Spinal cord (tissue), 10 donors: ENCODE measurements at places on chromosomes 1 and 21. TPM values are rescaled to one million over a fixed set of nuclear protein-coding genes. Genes with fewer than 3 reads are reported as not detected.
A peak's percentile ranks its signal among the peaks of the same experiment; 100 is the strongest.

DNA sequence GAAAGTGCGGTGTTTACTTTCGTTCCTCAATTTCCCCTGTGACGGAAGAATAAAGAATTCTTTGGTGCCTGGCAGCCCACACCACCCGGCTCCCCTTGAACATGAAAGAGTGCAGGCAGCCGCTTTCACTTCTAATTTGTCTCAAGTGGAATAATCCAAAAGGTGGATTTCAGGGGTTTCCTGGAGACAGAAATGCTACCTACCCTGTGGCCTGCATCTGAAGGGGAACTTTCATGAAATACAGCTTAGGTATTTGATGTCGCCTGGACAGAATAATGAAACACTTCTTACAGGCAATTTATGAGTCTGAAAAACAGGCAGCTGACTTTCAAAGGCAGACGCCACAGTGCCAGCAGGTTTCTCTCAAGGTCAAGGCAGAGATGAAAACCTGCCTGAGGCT lies 169.5 kb upstream of the USP24 start:
- no peak for DNase-seq
- no peaks in the 10 kb centered on the region for H3K36me3 ChIP-seq
- H3K4me1 ChIP-seq: peaks cover 5% of the 10 kb centered on the region
- H3K27ac ChIP-seq: no peak overlapping the region
- no peaks in the 10 kb centered on the region for H3K27me3 ChIP-seq

DNA sequence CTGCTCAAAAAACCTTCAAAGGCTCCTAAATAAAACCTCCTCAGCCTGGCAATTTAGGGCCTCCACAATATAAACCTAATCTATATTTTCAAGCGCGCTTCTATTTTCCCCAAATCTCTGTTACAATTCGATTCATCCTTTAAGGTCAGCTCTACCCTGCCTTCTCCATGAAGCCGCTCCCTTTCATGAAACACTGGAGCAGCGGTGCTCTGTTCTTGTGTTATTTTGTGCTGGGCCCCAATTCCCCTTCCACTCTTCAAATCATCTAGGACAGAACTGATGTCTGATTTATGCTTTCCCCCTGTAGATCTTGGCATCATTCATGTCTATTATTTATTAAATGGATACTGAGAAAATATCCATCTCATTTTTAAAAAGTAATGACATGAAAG lies 6.9 kb downstream of the ERRFI1 start:
- peaks cover 10% of the 10 kb centered on the region for H3K4me1 ChIP-seq
- no peaks in the 10 kb centered on the region for H3K27me3 ChIP-seq
- H3K36me3 ChIP-seq: no peaks in the 10 kb centered on the region
- H3K4me3 ChIP-seq: peak overlapping the region; percentile 6
- no peak for DNase-seq

- no peak overlapping the region for H3K27ac ChIP-seq
- peaks cover 3% of the 10 kb centered on the region for H3K4me1 ChIP-seq
- H3K4me3 ChIP-seq: no peak overlapping the region
- no peak for DNase-seq
- H3K36me3 ChIP-seq: no peaks in the 10 kb centered on the region
- H3K27me3 ChIP-seq: no peaks in the 10 kb centered on the region
These were observed 79.3 kb upstream of the ATF3 start for GRCh38 chr1:212529211-212529741.

GRCh38 chr1:11193376-11193775 lies 4.2 kb downstream of the ANGPTL7 start:
- DNase-seq: no peak
- peaks cover 13% of the 10 kb centered on the region for H3K4me1 ChIP-seq
- no peak overlapping the region for H3K27ac ChIP-seq
- peaks cover 39% of the 10 kb centered on the region for H3K36me3 ChIP-seq
- H3K27me3 ChIP-seq: no peaks in the 10 kb centered on the region
- H3K4me3 ChIP-seq: no peak overlapping the region

DNA sequence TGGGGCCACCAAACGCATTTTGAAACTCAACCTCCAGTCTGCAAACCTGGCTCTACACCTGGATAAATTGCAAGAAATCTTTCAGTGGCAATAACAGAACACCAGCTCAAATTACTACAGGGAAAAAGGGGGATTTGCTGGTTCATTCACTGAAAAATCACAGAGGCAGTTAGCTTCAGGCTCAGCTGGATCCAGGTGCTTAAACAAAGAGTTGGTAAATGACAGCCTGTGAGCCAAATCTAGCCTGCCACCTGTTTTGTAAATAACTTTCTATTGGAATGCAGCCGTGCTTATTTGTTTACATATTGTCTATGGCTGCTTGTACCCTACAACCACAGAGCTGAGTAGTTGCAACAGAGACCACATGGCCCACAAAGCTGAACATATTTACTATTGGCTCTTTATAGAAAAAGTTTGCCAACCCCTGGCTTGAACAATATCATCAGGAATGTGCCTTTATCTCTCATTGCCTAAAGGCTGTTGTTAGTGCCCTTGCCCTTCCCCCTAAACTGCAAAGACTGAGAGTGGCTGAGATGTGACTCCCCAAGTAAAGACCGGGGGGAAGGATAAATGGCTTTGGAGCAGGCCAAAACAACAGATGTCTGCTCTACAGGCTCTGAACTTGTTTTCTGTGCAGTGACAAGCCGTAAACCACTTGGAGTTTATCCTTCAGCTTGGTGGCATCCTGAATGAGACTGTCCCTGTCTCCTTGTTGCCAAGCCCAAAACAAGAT lies 21.5 kb upstream of the PTPRF start:
- peaks cover 3% of the 10 kb centered on the region for H3K4me1 ChIP-seq
- no peak overlapping the region for H3K27ac ChIP-seq
- no peak overlapping the region for H3K4me3 ChIP-seq
- DNase-seq: no peak
- H3K36me3 ChIP-seq: no peaks in the 10 kb centered on the region
- H3K27me3 ChIP-seq: no peaks in the 10 kb centered on the region

- H3K27me3 ChIP-seq: no peaks in the 10 kb centered on the region
- no peak overlapping the region for H3K4me3 ChIP-seq
- peaks cover 2% of the 10 kb centered on the region for H3K4me1 ChIP-seq
These were observed 64.4 kb downstream of the MAST2 start for GRCh38 chr1:45867697-45868348.

- H3K27me3 ChIP-seq: peaks cover 2% of the 10 kb centered on the region
- no peak overlapping the region for H3K27ac ChIP-seq
- H3K4me3 ChIP-seq: no peak overlapping the region
These were observed 69.2 kb downstream of the RUNX3 start for GRCh38 chr1:24860841-24861240.

DNA sequence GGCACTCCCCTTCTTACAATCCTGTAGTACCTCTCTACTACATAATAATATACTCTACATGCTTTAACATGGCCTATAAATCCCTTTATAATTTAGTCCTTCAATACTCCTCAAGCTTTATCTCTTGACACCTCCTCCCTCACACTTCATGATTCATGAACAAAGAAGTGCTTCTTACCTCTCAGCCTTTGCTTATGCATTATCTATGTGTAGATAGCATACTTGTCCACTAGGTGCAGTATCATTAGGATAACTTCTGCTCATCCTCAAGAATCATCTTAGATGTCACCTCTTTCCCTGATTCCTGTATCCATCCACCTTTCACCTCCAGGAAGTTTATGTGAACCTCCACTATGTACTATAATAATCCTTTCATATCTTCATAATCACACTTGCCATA lies 74.4 kb downstream of the COL24A1 start:
- no peaks in the 10 kb centered on the region for H3K4me1 ChIP-seq
- H3K4me3 ChIP-seq: no peak overlapping the region
- H3K36me3 ChIP-seq: no peaks in the 10 kb centered on the region
- H3K27me3 ChIP-seq: no peaks in the 10 kb centered on the region

DNA sequence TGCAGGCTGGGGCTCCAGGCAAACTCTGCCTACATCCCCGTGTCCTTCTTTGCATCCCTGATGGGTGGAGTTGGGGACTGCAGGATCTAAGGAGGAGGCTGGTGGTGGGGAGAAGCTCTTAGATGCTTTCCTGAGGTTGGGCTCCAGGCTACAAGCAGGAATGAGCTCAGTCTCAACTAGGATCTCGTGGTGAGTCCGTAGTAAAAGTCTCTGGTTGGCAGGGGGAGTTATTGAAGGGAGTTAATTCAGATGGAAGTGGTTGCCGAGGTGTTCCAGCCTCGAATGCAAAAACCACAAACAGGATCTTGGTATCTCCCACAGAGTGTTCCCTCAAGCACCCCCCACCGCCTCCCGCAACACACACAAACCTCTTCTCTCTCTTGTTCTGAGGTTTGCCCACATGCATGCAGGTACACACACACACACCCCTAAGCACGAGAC lies 35.0 kb downstream of the TMCC2 start:
- H3K4me1 ChIP-seq: peaks cover 29% of the 10 kb centered on the region
- peaks cover 9% of the 10 kb centered on the region for H3K36me3 ChIP-seq
- no peak overlapping the region for H3K4me3 ChIP-seq
- DNase-seq: no peak

DNA sequence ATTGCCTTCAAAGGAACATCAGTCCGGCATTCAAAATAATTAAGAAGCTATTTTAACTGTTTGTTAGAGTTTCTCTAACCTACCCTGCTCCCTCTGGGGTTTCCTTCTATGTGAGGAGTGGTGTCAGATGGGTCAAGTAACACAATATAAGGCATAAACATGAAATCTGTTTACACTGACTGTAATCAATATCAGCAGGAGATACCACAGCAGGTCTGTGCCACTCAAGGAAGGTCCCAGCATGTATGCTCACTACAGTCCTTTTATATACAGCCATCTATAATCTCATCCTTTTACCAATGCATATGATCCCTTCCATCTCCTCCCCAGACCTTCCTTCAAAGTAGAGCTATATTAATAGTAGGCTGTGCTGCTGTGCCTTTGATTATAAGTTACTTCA lies 25.4 kb downstream of the EEIG2 start:
- H3K36me3 ChIP-seq: no peaks in the 10 kb centered on the region
- no peaks in the 10 kb centered on the region for H3K4me1 ChIP-seq
- DNase-seq: no peak

GRCh38 chr1:214557952-214558735 lies 6.7 kb upstream of the PTPN14 start:
- H3K27ac ChIP-seq: no peak overlapping the region
- no peaks in the 10 kb centered on the region for H3K36me3 ChIP-seq
- H3K27me3 ChIP-seq: no peaks in the 10 kb centered on the region
- no peak for DNase-seq

DNA sequence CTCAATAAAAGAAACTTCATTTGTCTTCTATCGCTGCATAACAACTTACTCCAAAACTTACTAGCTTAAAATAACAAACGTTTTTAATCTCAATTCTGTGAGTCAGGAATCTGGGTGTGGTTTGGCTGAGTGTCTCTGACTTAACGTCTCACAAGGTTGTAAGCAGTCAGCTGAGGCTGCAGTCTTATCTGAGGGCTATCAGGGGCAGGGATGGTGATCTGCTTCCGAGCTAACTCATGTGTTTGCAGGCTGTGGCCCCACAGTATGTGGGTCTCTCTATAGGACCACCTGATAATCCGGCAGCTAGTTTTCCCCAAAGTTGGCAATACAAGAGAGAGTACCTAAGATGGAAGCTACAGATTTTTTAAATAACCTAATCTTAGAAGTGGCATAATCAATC lies 234.2 kb upstream of the FGGY start:
- no peaks in the 10 kb centered on the region for H3K36me3 ChIP-seq
- H3K4me3 ChIP-seq: no peak overlapping the region
- no peaks in the 10 kb centered on the region for H3K4me1 ChIP-seq
- DNase-seq: no peak
- H3K27me3 ChIP-seq: peaks cover 6% of the 10 kb centered on the region

DNA sequence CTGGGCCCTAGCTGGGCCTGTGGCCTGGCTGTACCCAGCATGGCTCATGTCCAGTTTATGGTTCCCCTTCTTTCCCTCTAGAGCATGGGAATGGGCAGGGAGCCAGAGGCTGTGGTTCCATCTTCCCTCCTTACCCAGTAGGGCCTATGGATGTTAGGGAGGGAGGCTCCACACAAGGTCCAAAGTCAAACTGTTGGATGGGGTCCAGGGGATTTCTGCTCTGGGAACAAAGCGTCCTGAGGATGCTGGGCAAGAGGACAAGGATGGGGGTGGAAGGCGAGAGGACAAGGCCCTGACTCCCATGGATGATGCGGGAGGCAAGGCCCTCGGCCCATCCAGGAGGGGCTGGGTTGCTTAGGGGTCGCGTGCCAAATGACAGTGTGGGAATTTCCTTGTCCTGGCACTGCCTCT lies 17.3 kb downstream of the CSF1 start:
- peaks cover 44% of the 10 kb centered on the region for H3K4me1 ChIP-seq
- peaks cover 52% of the 10 kb centered on the region for H3K36me3 ChIP-seq
- H3K27me3 ChIP-seq: no peaks in the 10 kb centered on the region
- H3K27ac ChIP-seq: peak overlapping the region; percentile 64
- DNase-seq: peak; percentile 33

DNA sequence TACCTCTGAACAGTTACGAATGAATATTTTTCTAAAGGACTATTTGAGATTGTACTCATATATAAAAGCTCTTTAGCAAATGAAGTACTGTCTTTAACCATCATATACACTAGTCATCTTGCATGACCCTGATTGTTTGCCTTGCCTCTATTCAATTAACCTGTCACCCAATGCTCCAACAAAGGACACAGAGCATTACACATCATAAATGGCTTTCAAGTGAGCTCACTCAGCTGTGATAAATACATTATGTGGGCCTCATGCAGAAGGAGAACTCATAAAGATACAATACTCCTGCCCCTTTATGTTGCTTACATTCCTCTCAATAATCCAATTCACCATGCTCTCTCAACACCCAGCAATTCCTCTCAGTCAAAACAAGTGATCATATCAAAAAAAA lies 993.0 kb upstream of the PRMT6 start:
- H3K4me1 ChIP-seq: no peaks in the 10 kb centered on the region
- H3K4me3 ChIP-seq: no peak overlapping the region
- H3K27ac ChIP-seq: no peak overlapping the region
- no peaks in the 10 kb centered on the region for H3K36me3 ChIP-seq

GRCh38 chr1:198669023-198669698 lies 30.3 kb downstream of the PTPRC start:
- no peaks in the 10 kb centered on the region for H3K27me3 ChIP-seq
- H3K27ac ChIP-seq: no peak overlapping the region
- DNase-seq: no peak
- H3K4me1 ChIP-seq: no peaks in the 10 kb centered on the region

CCDC18 gene
- 4.8 TPM for polyA plus RNA-seq

CCSAP gene
- polyA plus RNA-seq: 23.2 TPM

TNFRSF4 gene
- 1.2 TPM for polyA plus RNA-seq

TAF13 gene
- 90.8 TPM for polyA plus RNA-seq

RGS4 gene
- 35.2 TPM for polyA plus RNA-seq

SYNC gene
- 7.0 TPM for polyA plus RNA-seq

RIPK4 gene
- not detected for polyA plus RNA-seq

LINGO4 gene
- polyA plus RNA-seq: 0.62 TPM

AMY2A gene
- 0.93 TPM for polyA plus RNA-seq

TIPRL gene
- polyA plus RNA-seq: 46.3 TPM

ANP32E gene
- 67.8 TPM for polyA plus RNA-seq
